ENCODE measurements at places on chromosomes 12 and 14.

GRCh38 chr14:21933681-21934080, 260.1 kb upstream of the OR4E1 start:
- DNase-seq: no peak

GRCh38 chr12:28711421-28711820, 437.7 kb upstream of the FAR2 start:
- DNase-seq: no peak

DNA sequence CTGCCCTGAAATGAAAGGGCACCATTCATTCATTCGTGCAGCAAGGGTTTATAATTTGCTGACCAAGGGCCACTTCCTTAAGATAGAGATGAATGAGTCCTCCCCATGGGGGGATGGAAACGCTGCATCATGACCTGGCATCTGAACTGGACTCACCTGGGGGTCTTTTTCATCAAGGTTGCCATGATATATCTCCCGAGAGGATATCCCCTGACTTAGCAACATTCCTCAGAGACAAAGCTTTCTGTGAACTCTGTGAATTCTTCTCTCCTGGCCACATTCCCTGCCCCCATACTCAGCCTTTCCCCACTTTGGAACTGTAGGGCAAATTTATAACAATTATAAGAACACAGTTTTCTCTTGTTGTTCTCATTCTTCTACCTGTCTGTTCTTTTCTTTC, 30.8 kb downstream of the SRRM4 start:
- no peak for DNase-seq

- DNase-seq: no peak
Observed at GRCh38 chr14:61559641-61560201, 135.6 kb upstream of the HIF1A start.

DNA sequence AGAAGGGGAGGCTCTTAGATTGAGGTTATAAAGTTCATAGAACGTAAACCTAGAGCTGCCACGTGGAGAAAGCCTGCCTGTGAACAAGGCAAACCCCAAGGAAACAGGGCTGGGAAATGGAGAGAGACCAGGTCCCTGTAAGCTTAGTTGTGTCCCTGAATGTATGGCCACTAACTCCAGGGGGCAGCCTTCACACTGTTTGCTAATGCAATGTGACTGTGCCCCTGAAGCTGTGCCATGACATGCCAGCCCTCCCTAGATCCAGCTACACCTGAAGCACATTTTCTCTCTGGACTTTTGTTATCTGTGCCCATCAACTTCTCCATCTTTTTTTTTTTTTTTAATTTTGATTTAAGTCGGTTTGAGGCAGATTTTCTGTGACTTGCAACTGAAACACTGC, 60.6 kb upstream of the TMCC3 start:
- no peak for DNase-seq

GRCh38 chr14:100639280-100639679, 52.1 kb upstream of the BEGAIN start:
- no peak for DNase-seq

Data from left renal cortex interstitium (tissue), 4 donors.